ENCODE measurements at places on chromosomes 1 and 21. TPM values are rescaled to one million over a fixed set of nuclear protein-coding genes. Genes with fewer than 3 reads are reported as not detected.

Gene HMGCS2
- not detected for total RNA-seq

Gene CAMK1G
- total RNA-seq: not detected

DNA sequence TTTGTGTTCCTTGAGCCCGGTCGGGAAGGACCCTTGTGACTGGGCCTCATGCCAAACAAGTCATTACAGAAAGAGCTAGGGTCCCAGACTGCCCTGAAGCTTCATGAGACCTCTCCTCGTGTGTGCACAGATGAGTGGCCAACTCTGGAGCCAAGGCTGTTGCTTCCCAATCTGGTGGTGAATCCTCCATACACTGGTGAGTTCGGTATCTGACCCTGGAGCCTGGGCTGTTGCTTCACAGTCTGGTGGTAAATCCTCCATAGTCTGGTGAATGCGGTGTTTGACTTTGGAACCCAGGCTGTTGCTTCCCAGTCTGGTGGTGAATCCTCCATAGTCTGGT, 737.8 kb downstream of the MATN1 start:
- H3K4me1 ChIP-seq: no peaks in the 10 kb centered on the region
- H3K4me3 ChIP-seq: no peak overlapping the region
- no peak for DNase-seq
- no peak overlapping the region for H3K27ac ChIP-seq
- H3K36me3 ChIP-seq: no peaks in the 10 kb centered on the region
- peaks cover 39% of the 10 kb centered on the region for H3K27me3 ChIP-seq

DNA sequence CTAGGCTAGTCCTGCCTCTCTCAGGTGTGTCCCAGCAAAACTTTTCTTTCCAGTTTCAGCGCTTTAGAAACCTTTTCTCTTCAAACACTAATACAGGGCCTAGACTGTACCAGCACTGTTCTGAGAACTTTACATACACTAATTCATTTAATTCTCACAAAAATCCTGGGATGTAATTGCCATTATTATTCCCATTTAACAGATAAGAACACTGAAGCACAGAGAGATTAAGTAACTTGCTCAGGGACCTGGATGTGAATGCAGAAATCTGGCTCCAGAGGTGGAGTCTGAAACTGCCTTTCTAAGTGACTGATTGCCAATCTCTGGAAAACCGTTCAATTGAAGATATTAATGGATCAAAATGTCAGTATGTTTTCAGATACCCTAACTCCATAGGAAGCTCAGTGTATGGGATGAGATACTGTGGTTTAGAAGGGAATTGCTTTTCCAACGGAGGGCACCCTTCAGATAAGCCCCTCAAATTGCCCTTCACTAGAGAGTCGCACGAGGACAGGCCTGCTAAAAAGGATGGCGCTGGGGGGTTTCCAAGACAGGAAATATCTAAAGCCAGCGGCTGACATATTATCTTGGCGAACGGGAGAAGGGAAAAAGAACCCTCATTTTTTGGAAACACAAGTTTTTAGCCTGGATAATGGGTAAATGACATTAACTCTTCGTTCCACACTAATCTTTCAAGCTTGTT, 698 bp upstream of the UCK2 start:
- peak overlapping the region; percentile 79 for H3K4me3 ChIP-seq
- H3K27ac ChIP-seq: peak overlapping the region; percentile 39
- H3K27me3 ChIP-seq: no peaks in the 10 kb centered on the region
- no peak for DNase-seq
- H3K4me1 ChIP-seq: peaks cover 14% of the 10 kb centered on the region
- H3K36me3 ChIP-seq: peaks cover 24% of the 10 kb centered on the region

Gene ST6GALNAC3
- 3.0 TPM for total RNA-seq

Gene EPHA2
- total RNA-seq: not detected

GRCh38 chr1:26278303-26278702, 1.6 kb upstream of the SH3BGRL3 start:
- peak overlapping the region; percentile 20 for H3K4me3 ChIP-seq
- H3K4me1 ChIP-seq: peaks cover 74% of the 10 kb centered on the region
- no peak for DNase-seq
- peak overlapping the region; percentile 96 for H3K27ac ChIP-seq
- peaks cover 57% of the 10 kb centered on the region for H3K36me3 ChIP-seq

Gene FAM3B
- not detected for total RNA-seq

GRCh38 chr1:177914603-177915002, 55.3 kb downstream of the SEC16B start:
- no peak overlapping the region for H3K27ac ChIP-seq
- no peaks in the 10 kb centered on the region for H3K36me3 ChIP-seq
- DNase-seq: no peak
- H3K4me3 ChIP-seq: no peak overlapping the region

DNA sequence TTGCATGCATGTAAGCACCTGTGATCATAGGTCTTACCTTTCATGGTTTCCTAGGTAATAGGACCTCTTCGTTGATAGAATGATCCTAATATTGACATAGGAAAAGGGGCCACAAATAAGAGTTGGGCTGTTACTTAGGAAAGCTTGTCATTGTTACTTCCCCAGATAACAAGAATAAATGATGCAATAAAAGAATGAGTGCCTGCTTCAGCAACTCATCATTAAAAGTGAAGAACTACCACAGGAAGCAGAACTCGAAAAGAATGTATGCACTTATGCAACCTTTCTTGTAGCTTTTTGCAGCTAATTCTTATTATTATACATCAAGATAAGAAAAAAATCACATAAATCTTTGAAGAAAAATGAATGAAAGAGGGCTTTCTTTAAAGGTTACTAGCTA, 548.6 kb downstream of the LTN1 start:
- no peak for DNase-seq
- no peak overlapping the region for H3K4me3 ChIP-seq
- H3K4me1 ChIP-seq: no peaks in the 10 kb centered on the region
- no peaks in the 10 kb centered on the region for H3K36me3 ChIP-seq
- no peak overlapping the region for H3K27ac ChIP-seq
- no peaks in the 10 kb centered on the region for H3K27me3 ChIP-seq

DNA sequence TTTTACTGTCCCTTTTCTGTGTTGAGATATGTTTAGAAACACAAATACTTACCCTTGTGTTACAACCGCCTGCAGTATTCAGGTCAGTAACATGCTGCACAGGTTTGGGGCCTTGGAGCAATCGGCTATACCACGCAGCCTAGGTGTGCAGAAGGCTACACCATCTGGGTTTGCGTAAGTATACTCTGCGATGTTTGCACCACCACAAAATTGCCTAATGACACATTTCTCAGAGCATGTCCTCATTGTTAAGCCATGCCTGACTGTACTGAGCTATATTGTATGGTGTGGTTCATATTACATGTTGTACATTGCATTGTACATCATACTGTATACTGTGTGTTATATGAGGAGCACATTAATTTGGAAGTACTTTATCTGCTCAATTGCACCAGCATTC, 247.4 kb downstream of the RHOU start:
- no peaks in the 10 kb centered on the region for H3K27me3 ChIP-seq
- DNase-seq: no peak
- no peak overlapping the region for H3K27ac ChIP-seq
- no peaks in the 10 kb centered on the region for H3K4me1 ChIP-seq
- H3K4me3 ChIP-seq: no peak overlapping the region

Gene MXRA8
- 0.97 TPM for total RNA-seq

DNA sequence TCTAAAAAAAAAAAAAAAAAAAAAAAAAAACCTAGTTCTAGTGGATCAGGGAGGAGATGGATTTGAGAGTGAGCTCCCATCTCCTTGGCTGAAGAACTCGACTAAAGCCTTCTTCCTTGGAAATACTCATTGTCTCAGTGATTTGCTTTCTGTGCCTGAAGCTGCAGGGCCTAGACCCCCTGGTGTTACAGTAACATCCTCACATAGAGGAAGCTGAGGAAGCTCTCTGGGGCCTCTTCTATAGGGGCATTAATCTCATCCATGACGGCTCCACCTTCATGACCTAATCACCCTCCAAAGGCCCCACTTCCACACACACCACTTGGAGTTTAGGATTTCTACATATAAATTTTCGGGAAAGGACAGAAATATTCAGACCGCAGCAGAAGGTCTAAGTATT, 95.9 kb upstream of the ETS2 start:
- DNase-seq: no peak
- no peak overlapping the region for H3K4me3 ChIP-seq
- no peaks in the 10 kb centered on the region for H3K4me1 ChIP-seq
- H3K27ac ChIP-seq: no peak overlapping the region
- H3K36me3 ChIP-seq: no peaks in the 10 kb centered on the region
- H3K27me3 ChIP-seq: peaks cover 1% of the 10 kb centered on the region

Gene FNDC5
- total RNA-seq: not detected

DNA sequence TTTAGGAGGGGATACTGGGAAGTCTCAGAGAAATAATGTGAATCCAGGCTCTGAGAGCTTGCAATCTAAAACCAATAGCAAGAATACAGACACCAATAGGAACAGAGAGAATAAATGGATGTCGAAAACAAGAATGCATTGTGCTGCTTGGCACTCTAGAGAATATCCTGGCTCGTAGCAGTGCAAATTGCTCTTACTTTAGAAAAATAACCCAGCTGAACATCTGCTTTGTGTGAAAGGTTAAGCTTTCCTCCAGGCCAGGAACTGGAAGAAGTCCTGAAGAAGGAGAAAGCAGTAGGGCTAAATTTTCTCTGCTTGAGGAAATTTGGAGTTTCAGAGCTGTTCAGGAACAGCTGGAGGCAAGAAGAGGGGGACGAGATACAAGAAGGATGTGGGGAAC, 382.3 kb downstream of the HHIPL2 start:
- H3K27me3 ChIP-seq: no peaks in the 10 kb centered on the region
- no peak overlapping the region for H3K27ac ChIP-seq
- no peaks in the 10 kb centered on the region for H3K4me1 ChIP-seq
- H3K36me3 ChIP-seq: peaks cover 3% of the 10 kb centered on the region
- H3K4me3 ChIP-seq: no peak overlapping the region

GRCh38 chr1:79638382-79638781, 631.9 kb upstream of the ADGRL4 start:
- no peak overlapping the region for H3K27ac ChIP-seq
- no peak for DNase-seq
- no peaks in the 10 kb centered on the region for H3K4me1 ChIP-seq
- no peak overlapping the region for H3K4me3 ChIP-seq
- no peaks in the 10 kb centered on the region for H3K36me3 ChIP-seq
- H3K27me3 ChIP-seq: no peaks in the 10 kb centered on the region

DNA sequence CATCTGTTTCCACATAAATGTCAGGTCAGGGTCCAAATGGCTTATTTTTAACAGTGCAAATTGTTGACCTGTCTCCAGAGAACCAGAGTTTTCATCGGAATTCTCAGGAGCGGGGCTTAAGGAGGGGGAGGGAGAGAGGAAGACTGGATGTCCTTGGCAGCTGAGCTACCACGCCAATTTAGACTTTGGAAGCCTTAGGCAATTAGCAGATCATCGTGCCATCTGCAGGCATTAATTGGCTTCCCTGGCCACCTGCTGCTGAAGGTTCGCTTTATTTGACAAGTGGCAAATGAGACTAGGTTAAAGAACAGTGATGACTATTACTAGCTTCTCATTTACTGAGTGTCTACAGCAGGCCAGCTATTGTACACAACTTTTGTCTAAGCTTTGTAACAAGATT, 43.7 kb downstream of the HLX start:
- peaks cover 26% of the 10 kb centered on the region for H3K27me3 ChIP-seq
- H3K36me3 ChIP-seq: no peaks in the 10 kb centered on the region
- H3K27ac ChIP-seq: no peak overlapping the region
- no peak overlapping the region for H3K4me3 ChIP-seq
- no peak for DNase-seq

Gene BRDT
- total RNA-seq: not detected

DNA sequence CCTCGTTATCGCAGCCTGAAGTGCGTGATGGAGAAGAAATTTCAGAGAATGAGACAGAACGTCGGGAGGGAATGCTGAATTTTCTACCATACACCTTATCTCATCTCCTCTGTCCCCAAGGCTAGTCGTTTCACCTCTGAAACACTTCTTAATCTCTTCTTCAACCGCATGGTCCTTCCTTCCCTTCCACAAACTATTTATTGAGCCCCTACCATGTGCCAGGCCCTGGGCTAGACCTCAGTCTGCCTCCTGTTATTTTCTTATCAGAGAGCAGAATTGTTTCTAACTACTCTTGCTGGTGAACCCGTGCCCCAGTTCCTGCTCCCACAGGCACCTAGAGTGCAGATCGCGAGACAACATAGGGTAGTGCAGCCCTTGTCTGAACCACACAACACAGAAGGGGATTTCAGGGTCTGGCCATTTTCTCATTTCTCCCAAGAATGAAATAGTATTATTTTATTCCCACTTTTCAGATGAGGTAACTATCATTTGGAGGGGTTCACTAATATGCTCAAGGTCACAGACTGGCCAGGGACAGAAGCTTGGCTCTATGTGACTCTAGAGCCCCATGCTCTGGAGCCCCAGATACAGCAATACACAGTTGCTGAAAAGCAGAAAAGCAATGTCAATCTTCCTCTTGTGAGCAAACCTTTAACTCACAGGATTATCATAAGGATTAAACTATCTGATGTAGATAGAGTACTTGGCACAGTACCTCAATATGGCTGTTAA, 598 bp upstream of the ADIPOR1 start:
- no peak for DNase-seq
- H3K27ac ChIP-seq: peak overlapping the region; percentile 67
- peaks cover 28% of the 10 kb centered on the region for H3K4me1 ChIP-seq
- peak overlapping the region; percentile 80 for H3K4me3 ChIP-seq

Gene LCE2B
- not detected for total RNA-seq

DNA sequence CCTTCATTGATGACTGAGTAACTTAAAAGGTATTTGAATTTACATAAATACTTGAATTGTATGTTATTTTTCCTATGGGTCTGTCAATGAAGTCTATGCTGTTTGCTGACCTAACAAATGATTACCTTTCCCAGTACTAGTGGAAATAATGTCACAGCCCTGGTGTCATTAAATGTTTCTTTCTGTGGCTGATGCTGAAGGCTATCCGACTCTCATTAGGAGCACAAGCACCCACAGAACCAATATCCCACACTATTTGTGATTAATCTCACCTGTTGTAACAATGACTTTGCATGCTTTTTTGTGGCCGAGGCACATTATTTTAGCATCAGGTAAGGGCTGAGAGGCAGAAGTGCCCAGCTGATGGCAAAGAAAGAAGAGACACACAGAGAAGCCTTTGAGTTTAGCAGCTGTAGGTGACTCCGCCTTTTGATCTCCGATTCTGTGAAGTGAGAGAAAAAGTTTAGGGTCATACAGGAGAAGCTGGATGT, 25.8 kb upstream of the TRIM45 start:
- H3K4me1 ChIP-seq: no peaks in the 10 kb centered on the region
- no peak overlapping the region for H3K4me3 ChIP-seq
- H3K27ac ChIP-seq: no peak overlapping the region
- no peak for DNase-seq
- H3K27me3 ChIP-seq: peaks cover 4% of the 10 kb centered on the region

DNA sequence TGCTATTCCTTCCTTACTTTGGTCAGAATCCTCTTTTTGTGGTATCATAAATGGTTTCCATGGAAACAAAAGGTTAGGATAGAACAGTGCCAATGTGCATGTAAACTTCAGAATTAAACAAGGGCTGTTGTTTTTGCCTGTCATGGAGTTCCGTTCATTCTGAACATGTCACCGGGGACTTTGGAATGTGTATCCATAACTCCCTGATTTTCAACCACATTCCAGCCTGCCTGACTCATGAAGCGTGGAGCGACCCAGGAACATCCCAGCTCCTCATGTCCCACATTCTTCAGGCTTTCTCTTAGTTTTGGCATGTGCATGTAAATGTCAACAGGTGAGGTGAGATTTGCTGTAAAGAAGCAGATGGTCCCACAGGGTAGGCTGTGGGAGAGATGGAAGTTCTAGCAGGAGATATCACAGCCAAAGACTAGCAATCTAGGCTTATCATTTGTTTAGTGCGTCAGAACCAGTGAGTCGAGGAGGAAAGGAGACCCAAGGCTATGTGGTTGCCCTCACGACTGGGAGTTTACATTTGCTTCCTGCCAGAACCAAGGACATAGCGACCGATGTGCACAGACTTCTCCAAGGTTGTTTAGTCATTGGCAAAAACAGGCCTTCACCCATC, 23.0 kb upstream of the DNAJC11 start:
- no peak overlapping the region for H3K27ac ChIP-seq
- no peaks in the 10 kb centered on the region for H3K36me3 ChIP-seq
- no peak overlapping the region for H3K4me3 ChIP-seq
- H3K4me1 ChIP-seq: no peaks in the 10 kb centered on the region

Gene KCNJ15
- total RNA-seq: 0.36 TPM

Gene LAX1
- 30.1 TPM for total RNA-seq
